T-helper 2 cell treated with Interferon-gamma antibody and Interleukin-4, amounts not matched to agents 5 μg/mL and 100 μg/mL, for 36 hours (primary cell): ENCODE measurements at places on chromosomes 5 and 9.

DNA sequence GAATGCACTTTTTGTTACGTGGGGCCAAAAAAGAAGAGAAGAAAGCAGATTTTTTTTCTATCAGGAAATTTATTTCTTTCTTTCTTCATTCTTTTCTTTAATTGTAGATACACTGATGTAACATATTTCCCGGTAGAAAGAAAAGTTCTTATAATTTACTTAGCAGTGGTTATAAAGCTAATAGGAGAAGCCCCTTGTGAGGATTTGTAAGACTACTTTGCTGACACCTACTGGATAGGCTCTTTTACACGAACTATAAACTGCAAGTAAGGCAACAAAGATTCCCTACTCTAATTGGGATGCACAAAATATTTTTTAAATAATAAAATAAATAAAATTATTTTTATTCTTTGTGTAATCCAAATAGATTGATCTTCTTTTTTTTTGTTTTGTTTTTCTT, 284.4 kb downstream of the DNAH5 start:
- no peak for DNase-seq

DNA sequence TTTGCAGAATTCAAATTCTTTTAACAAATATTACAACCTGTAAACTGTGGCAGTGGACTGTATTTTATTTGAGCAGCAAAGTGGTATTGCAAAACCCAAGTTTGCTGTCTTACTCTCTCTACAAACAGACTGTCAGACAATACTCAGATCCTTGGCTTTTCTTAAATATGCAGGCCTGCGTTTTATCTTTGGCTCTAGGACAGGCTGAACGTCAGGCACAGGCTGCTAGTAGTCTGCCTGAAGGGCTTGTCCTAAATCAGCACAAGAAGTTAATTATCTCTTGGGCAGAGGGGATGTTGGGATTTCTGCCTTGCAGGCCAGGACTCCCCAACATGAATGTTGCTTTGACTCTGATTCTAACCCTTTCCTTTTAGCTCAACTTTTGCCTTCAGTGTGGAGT, 147.5 kb downstream of the SLIT3 start:
- DNase-seq, result no peak

GRCh38 chr9:125701351-125701750, 5.7 kb downstream of the MAPKAP1 start:
- DNase-seq, result peak; percentile 9

- DNase-seq, result no peak
These were observed 344.1 kb downstream of the NR2F1-AS1 start for GRCh38 chr5:93236807-93237421.

GRCh38 chr9:134243778-134244467, 79.6 kb upstream of the RNU6ATAC start:
- peak; percentile 5 for DNase-seq

GRCh38 chr5:162769019-162769418, 668.4 kb upstream of the CCNG1 start:
- no peak for DNase-seq

GRCh38 chr9:35732800-35733541, 505 bp downstream of the CREB3 start:
- DNase-seq, result no peak

DNA sequence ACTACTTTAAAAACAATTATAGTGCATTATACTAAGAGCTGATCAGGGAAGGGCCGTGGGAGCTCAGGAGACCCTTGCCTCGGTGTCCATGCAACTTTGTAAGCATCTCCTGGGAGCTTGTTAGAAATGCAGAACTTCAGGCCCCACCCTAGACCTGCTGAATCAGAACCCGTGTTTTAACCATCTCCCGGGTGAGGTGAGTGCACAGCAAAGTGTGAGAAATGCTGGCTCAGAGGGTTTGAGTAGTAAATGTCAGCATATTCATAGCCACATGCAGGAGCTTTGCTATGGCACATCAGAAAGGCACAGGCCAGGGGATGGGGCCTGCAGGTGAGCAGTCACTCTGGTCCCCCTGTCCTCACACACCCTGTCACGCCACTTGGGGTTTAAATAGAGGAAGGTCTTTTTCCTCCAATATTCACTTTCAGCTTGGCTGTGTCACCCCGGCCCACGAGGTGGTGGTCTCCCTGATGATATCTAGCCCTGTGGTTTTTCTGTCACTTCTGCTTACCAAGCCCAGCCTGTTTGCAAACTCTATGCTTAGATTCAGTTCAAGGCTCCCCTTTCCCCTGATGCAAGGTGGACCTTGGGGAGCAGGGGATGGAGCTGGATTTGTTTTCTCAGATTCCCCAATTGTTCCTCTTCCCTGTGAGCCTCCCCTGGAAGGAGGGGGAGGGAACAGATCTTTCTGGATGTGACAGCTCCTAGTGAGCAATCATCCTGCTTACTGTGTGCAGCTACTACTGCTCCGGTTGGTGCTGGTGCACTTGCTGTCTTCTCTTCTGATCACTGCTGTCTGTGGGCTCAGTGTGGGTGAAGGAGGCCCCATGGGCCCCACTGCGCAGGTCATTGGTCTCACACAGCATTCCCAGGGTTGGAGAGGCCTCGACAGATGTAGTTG, 51.8 kb upstream of the TGFBR1 start:
- DNase-seq, result no peak

DNA sequence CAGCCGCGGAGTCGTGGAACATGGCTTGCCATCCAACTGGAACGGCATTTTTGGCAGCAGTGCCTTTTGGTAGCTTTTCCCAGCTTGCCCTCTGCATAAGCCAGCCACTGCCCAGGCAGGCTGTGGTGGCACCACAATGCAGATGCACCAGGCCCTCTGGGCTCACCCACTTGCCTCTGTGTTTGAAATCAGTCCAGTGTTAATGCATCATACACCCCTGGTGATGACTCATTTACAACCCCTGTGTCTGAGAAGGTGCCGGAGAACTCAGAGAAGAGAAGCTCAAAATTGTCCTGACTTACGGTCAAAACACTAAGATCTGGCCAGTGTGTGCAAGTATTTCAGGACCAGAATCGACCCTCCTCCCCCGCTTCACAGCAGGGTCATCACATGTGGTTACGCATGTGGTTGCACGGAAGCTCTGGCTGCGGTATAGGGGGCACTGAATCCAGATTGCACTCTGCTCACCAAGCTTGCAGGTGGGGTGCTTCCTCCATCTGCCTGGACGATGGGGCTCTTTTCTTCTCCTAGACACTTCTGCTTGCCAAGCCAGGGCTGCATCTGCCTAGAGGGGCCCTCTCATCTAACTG, 66.5 kb upstream of the SMIM15 start:
- no peak for DNase-seq

DNA sequence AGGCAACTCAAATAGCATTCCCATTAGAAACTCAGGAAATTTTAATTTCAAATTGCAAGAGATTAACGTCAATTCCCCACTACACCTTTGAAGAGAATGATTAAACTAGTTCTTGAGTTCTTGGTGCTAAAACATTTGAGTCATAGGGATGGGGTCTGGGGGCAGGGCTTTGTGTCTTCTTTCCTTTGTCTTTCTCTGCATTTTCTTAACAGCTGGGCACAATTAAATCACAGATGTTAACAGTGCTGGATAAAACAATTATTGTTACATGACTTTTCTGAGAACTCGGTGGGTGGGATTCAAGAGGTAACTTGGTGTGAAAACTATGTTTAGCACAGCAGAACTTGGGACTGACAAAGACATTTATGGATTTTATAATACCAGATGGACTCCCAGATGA, 351.9 kb upstream of the TNC start:
- no peak for DNase-seq

- DNase-seq, result no peak
These were observed 68.7 kb upstream of the GRHPR start for GRCh38 chr9:37353791-37354190.

- DNase-seq, result no peak
These were observed 1742.3 kb upstream of the NUDT12 start for GRCh38 chr5:105304859-105305258.

GRCh38 chr5:145980718-145981117, 44.3 kb downstream of the SH3RF2 start:
- DNase-seq, result no peak

DNA sequence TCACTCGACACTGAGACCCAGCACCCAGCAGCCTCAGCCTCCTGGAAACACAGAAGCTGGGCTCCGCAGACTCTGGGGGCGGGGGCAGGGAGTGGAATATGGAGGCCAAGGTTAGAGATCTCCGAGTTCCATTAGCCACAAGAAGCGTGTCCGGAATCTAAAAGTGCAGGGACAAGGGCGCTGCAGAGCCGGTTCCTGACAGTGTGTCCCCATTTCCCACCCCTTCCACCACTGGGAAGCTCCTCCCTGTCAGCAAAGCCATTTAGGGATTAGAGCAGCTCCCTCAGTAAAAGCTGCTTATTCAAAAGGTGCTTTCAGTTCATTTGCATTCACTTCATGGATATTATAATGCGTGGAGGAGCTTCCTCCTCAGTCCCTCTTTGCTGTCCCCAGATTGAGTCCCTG, 74.1 kb upstream of the HSPA9 start:
- DNase-seq, result no peak

DNA sequence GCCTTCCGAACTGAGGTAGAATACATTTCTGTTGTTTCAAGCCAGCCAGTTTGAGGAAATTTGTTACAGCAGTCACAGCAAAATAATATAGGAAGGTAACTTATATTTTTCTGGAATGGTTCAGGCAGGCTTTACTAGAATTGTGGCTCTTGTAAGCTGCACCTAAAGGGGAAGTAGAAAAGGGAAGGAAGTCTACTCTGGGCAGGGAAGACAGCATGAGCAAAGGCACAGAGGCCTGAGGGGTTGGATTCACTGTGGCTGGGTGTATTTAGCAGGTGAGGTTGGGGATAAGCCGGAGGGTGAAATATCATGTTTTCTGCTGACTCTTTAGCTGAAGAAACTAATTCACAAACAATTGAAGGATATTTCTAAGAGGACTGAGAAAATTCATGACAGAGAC, 183.5 kb downstream of the GAS1 start:
- no peak for DNase-seq

DNA sequence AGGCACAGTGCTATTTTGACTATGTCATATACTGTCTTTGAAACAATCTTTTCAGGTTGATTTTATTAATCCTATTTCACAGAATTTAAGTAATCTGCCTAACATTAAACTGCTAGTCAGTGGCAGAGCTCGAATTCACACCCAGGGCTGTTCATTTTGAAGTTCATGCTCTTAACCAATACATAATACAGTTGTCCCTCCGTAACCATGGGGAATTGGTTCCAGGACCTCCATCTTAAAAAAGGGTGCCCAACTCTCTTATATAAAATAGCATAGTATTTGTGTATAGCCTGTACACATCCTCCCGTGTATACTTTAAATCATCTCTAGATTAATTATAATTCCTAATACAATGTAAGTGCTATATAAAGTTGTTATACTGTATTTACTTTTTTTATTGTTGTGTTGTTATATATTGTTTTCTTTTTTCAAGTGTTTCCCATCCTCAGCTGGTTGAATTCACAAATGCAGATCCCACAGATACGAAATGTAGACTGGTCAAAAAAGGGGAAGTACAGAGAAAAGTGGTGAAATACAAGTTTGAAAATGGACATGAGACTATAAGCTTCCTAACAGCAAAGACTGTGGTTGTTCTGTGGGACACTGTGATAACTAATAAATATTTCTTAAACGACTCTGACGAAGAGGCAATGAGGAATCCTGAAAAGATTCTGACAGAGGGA, 18.3 kb downstream of the RFX3 start:
- DNase-seq, result no peak

DNA sequence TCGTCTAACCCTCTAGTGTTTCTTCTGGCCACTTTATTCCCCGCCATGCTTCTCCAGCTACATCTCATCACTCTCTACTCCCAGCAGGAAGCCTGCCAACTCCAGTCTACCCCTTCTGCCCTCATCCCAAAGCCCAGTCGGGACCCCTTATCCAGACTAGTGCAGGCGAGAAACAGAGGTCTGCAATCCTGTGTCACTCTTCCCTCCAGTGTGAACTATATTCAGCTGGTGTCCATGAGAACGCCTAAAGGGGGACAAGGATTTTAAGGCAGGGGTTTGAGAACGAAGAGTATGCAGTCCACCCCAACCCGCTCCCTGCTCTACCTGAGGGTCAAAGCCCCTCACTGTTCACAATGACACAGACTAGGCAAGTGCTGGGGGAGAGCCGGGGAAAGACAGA, 41.7 kb upstream of the GABRP start:
- no peak for DNase-seq

DNA sequence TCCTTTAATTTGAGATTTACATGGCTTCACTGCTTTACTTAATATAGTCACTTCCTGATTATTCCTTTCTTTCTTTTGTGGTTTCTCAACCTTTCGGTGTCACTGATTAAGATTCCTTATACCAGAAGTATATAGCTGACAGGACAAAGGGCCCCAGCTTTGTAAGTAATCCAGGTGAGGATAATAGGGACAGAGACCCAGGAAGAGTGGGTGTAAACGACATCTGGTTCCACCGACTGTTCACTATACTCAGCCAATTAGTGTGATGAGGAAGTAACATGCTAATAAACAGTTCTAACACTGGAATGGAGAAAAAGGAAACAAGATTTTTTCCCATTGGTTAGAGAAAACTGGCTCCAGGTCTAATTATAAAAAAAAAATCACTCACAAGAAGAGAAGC, 286.3 kb upstream of the EFNA5 start:
- no peak for DNase-seq

DNA sequence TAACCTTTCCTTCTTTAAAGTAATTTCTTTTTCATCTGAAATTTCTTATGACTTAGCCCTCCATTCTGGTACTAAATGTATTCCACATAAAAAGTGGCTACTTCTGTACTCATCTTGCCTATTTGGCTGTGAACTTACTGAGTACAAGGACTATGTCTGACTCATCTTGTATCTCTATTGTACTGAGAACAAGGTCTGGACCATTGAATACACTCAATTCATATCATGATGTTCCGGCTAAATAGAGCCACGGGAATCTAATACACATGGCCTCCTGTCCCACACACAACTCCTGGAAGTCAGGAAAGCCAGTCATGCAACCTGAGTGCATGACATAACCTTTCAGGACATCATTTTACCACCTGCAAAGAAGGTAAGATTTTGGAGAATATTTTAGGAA, 203.9 kb downstream of the PLK2 start:
- no peak for DNase-seq

- peak; percentile 10 for DNase-seq
These were observed 506.5 kb downstream of the DMAC1 start for GRCh38 chr9:7293091-7293490.

DNA sequence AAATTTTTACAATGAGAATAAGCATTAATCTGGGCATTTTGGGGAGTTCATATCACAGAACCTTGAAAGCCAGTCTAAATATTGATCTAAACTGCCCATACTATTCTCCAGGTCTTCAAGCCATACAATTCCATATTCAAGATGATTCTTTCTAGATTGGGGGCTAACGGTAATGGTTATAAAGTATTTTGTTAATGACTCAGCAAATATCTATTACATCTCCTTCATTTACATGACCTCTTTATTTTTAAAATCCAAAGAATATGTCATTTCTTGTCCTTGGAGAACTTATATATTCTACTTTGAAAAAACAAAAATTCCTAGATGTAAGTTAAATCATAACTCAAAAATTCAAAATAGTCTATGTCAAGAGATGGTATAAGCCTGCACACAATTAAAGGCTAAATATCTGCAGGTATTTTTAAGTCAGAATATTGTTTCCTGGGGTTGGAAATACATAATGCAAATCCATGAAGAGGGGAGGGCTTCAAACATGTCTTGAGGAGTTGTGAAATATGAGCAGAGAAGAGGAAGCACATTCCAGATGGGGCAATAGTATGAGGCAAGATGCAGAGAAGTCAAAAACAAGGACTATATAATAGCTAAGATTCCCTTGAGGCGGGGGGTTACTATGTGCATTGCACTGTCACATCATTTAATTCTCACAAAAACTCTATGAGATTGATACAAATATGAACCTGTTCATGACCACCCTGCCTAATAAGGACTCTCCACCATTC, 526.4 kb downstream of the NR2F1-AS1 start:
- DNase-seq, result no peak

GRCh38 chr5:150780816-150781221, 2.3 kb downstream of the SMIM3 start:
- no peak for DNase-seq
